ENCODE measurements at places on chromosomes 2 and 18.

GRCh38 chr2:121565389-121566250 lies 34.9 kb downstream of the RNU4ATAC start:
- no peak for DNase-seq

GRCh38 chr18:59282341-59282740 lies 9.1 kb upstream of the RAX start:
- no peak for DNase-seq

GRCh38 chr18:57437766-57438671 lies 2.8 kb downstream of the ONECUT2 start:
- peak; percentile 10 for DNase-seq

- no peak for DNase-seq
Measured at GRCh38 chr2:175742367-175742766, 259.7 kb downstream of the LNPK start.

DNA sequence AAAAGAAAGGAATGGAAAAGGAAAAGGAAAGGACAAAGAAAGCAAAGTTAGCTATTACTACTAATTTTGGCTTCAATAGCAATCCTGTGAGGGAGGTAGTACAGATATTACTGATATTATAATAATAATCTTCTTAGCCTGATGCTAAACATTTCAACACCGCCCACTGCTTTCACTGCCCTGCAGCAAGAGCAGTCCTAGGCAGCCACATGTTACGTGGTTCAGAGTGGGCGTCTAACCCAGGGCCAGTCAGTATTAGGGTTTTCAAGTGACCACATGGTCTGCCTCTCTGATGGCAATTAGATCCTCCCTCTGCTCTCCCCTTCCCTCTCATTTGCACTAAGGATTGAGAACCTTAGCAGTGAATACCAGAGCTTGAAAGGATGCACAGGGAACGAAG lies 83.7 kb upstream of the ZNF397 start:
- DNase-seq: no peak

DNA sequence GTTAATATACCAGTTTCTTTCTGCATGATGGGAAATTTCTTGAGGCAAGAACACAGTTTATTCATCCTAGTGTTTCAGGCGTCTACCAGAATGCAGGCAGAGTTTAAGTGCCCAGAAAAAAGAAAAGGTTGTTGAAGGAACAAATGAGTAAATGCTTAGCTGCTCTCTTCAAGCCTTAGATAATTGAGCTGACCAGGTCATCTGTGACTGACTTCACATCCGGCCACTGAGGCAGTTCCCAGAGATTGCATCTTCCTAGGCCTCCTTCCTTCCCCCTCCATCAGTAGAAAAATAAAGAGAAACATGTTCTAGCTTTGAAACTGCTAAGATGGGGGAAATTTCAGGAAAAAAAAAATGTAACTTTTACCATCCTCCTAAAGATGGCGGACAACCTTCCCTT lies 9.4 kb upstream of the TMEM163 start:
- DNase-seq: no peak

DNA sequence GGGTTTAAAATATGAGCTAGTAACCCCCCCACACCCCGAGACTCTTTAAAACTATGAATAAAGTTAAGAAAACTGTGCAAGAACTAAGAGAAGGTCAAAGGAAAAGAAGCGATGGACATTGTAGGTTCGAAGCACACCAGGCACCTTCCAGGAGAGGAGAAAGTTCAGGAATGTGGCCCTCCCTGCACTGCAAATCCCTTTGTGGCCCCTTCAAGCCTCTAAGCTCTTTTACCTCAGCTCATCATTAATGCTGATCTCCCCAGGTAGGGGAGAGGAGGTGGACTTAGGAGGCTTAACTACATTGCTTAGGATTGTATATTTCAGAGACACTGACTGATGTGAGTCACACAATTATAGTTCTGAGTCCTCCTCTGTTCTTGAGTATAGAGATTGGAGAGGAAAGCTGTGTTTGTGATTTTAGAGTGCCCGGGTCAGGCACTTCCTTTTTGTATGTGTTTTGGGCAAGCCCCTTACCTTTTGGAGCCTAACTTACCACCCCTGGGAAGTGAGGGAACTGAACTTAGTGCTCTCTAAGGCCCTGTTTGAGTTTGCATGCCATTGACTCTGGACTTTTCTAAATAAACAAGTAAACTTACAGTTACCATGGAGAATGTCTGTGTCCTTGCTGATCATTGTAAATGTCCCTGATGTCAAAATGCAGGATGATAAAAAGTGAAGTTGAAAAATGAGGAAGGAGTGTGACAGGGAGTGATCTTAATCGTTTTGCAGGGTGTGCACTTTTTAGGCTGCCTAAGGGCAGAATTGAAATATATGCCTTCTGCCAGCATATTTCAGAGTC lies 140.8 kb upstream of the ZEB2 start:
- no peak for DNase-seq

DNA sequence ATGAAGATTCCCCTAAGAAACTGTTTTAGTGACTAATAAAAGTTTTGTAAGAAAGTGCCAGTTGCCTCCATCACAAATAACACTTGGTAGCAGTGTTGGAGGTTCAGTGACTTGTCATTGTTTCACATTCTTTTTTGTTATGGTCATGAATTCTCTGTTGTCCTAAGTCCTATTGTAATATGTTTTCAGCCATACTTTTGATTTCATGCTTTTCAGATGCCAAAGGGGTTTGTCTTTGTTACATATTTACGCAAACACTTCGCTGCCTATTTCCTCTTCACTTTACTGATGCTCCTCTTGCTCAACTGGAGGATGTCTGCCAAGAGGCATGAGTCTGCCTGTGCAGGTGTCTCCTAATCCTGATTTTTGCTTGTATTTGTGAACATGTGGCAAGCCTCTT lies 66.6 kb downstream of the PHLPP1 start:
- peak; percentile 93 for DNase-seq

GRCh38 chr2:167844714-167845530 lies 402.5 kb downstream of the STK39 start:
- no peak for DNase-seq

DNA sequence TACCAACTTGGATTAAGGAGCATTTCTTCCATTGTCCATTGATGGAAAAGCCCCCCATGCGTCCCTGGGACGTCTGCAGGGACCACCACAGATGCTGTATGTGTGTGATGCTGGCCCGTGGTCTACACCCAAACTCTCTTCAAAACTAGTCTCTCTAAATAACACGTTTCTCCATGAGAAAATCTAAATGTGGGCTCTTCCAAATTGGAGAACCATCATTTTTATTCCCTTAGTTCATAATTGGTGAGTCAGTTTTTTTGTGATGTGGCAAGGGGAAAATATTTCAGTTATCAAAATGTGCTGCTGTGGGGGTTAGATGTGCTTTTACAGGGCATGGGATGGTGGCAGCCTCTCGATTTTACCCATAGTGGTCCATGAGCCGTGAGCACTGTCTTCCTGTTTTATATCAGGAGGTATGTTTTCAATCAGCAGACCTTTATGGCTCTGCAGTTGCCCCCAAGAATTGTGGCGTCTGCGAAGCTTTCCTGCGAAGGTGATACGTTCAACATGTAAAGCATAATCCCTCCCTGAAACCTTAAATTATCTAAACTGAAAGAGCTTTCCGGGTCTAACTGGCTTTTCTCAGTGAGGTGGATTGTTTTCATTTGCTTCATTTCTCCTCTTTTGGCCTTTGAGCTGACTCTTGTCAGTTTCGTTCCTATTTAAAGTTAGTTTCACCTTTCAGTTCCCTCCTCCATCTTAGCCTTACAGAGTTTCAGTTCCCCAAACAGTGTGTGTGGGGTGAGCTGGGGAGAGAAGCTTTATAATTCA lies 78.4 kb downstream of the SETBP1 start:
- no peak for DNase-seq

DNA sequence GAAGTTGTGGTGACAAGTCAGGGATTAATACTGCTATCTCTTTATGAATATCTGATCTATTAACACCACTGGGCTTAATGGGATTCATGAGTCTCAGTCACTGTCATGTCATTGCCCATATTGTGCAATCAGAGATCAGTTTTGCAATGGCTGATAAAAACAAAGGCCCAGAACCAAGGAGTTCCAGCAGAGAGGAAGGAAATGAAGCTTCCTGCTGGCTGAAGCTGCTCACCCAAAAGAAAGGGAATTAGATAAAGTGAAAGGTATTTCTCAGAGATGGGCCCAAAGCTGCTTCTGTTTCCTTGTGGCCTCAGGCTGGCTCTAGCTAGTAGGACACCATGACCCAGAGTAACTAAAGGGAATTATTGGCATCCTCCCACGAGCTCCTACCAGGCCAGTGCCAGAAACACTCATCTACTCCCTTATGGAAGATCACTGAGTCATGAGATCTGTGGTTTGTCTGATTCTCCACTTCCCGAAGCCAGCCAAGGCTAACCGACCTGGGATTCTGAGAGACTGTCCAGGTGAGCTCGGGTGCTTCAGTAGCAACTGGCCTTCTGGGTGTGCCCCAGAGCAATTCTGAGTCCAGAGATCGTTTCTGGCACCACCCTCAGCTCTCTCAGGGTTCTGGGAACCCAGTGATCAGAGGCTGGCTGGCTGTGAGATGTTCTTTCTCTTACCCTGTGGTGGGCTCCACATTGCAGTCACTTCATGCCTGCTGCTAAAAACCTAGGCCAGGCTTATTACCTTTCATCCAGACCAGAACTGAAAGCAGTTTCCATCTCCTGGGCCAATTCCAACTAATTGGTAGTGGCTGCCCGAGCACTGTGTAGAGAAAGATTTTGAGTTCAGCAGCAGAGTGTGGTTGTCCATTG lies 129.5 kb upstream of the PELI1 start:
- DNase-seq: peak; percentile 83

DNA sequence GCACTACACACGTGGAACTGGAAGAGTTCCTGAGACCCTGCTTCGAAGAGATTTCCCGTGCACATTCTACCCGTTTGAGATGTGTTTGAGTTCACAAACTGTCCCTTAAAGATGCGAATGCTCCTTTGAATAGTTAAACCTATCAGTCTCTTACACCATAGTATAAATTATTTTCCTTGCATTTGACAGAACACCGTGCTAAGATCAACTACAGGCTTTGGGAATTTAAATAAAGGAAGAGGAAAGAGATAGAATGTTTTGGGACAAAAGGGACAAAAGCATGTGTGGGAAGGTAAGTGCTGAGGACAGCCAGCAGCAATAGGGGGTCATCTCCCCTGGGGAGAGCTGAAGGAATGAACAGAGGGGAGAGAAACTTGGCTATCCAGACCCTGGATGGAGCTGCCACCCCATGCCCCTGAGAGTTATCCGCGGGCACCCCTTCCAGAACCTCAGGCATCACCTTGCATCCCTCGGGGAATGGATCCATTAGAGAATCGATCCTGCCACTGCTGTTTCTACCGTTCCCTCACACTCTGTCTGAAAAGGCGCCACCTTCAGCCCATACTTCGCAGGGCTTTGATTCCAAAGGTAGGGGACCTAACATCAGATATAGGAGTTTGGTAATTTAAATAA lies 888 bp upstream of the ADCY3 start:
- DNase-seq: no peak

- DNase-seq: no peak
Measured at GRCh38 chr2:199663157-199663556, 187.8 kb downstream of the FTCDNL1 start.
